ENCODE measurements at places on chromosomes 7 and 10. TPM values are rescaled to one million over a fixed set of nuclear protein-coding genes. Genes with fewer than 3 reads are reported as not detected.

DNA sequence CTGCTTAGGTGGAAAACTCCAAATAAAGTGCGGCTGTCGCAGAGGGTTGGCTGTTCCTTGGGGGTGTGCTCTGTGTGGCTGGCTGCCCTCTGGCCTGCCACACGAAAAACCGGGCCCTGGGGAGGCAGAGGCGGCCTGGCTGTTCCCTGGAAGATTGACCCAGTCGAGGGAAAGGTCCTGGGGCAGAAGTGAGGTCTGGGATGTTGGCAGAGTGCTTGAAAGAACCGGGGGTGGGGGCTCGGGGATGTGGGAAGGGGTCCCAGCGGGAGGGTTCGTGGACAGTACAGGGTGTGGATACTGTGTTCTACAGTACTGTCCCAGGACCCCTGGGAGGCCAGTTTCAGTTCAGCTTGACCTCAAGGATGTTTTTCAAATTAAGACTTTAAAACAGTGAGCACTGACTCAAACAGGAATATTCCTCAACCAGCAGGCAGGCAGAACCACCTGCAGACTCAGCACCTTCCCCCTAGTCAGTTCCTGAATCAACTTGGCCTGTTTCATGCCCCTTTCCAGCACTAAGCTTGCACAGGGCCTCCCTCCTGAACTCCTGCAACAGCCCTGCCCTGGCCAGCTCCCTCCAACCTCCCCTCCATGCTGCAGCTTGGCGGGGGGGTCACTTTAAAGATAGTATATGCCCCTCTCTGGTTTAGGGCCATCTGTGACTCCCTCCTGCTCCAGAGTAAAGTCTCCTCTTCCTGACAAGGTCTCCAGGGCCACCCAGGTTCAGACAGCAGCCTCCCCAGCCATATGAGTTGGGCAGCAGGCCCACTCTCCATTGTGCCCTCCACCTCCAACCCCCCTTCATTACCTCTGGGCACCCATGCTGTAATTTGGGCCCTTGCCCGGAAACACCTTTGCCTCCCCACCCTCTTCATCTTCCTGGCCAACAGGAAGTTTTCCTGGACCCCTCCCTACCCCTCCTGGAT lies 3.2 kb upstream of the ATP6V1F start:
- H3K4me1 ChIP-seq, result peaks cover 18% of the 10 kb centered on the region
- H3K27ac ChIP-seq, result no peak overlapping the region
- H3K27me3 ChIP-seq, result no peaks in the 10 kb centered on the region
- H3K4me3 ChIP-seq, result no peak overlapping the region

DNA sequence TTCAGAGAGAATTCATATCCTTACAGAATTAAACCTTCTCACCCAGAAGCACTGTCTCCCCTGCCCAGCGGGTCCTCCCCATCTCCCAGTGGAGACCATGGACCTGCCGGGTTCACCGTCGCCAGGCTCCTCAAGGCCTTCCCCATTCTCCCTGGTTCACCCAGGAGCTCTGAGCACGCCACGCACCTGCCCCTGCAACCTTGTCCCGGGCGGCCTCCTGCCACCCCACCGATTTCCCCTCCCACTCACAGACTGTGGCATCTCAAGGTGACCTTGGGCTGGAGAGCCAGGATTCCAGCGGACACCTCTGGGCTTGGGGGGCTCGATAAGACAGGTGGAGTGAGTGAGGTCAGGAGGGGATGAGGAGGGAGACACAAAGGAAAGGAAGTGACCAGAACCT lies 135.3 kb downstream of the PTPRN2 start:
- H3K4me1 ChIP-seq, result no peaks in the 10 kb centered on the region
- no peak overlapping the region for H3K27ac ChIP-seq
- H3K4me3 ChIP-seq, result no peak overlapping the region
- peaks cover 3% of the 10 kb centered on the region for H3K36me3 ChIP-seq
- no peak for DNase-seq

DNA sequence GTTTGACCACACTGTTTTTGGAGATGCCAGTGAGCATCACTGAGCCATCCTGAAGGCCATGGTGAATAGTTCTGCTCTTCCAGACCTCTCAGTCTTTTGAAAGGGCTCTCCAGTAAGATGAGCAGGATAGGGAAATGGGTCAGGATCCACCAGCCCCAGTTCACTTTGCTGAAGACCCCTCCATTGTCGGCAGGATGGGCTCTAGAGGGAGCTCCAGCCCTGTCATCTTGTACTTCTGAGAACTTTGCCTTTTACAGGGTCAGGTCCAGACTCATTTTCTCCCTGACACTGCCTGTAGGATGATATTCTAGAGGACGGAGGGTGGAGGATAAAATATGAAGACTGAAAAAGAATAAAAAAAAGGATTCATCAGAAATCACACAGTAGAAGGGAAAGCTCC lies 13.1 kb downstream of the LHFPL3 start:
- no peak overlapping the region for H3K27ac ChIP-seq
- DNase-seq, result no peak
- no peaks in the 10 kb centered on the region for H3K27me3 ChIP-seq
- H3K36me3 ChIP-seq, result no peaks in the 10 kb centered on the region
- no peaks in the 10 kb centered on the region for H3K4me1 ChIP-seq

- H3K27ac ChIP-seq, result no peak overlapping the region
- peaks cover 4% of the 10 kb centered on the region for H3K36me3 ChIP-seq
- H3K4me1 ChIP-seq, result no peaks in the 10 kb centered on the region
- no peak overlapping the region for H3K4me3 ChIP-seq
- no peaks in the 10 kb centered on the region for H3K27me3 ChIP-seq
These were observed 35.9 kb upstream of the DMTF1 start for GRCh38 chr7:87116315-87116714.

DNA sequence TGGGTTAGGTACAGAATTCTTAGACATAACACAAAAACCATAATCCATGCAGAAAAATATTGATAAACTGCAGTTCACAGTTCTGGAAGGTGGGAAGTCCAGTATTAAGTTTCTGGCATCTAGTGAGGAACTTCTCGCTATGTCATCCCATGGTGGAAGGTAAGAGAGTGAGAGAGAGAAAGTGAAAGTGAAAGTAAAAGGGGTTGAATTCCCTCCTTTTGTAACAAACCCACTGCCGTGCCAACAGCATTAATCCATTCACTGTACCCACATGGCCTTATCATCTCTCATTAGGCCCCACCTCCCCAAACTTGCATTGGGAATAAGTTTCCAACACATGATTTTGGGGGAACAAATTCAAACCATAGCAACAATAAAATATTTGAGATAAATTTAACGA lies 17.1 kb downstream of the ZNF485 start:
- peaks cover 18% of the 10 kb centered on the region for H3K4me1 ChIP-seq
- peak overlapping the region; percentile 67 for H3K27ac ChIP-seq
- no peaks in the 10 kb centered on the region for H3K27me3 ChIP-seq
- DNase-seq, result no peak
- H3K36me3 ChIP-seq, result peaks cover 22% of the 10 kb centered on the region

DNA sequence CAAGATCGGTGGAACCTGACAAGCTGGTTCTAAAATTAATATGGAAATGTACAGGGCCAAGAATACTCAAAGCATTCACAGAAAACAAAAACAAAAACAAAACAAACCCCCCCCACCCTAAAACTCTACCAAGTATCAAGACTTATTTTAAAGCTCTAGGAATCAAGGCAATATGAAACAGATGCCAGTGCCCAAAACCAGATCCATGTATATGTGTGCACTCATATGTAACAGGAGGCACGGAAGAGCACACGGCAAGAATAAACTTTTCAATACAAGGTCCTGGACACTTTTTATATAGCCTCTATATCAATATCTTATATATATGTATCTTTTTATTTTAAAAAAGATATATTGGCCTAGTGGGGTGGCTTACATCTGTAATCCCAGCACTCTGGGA lies 35.5 kb downstream of the KDM7A start:
- DNase-seq, result no peak
- H3K4me3 ChIP-seq, result no peak overlapping the region
- H3K4me1 ChIP-seq, result peaks cover 29% of the 10 kb centered on the region

- peak overlapping the region; percentile 94 for H3K4me3 ChIP-seq
- peak overlapping the region; percentile 99 for H3K27ac ChIP-seq
- H3K27me3 ChIP-seq, result no peaks in the 10 kb centered on the region
- DNase-seq, result no peak
These were observed 2.2 kb downstream of the IKZF1 start for GRCh38 chr7:50306494-50307367.

GRCh38 chr7:40267583-40267982 lies 132.8 kb downstream of the SUGCT start:
- H3K36me3 ChIP-seq, result no peaks in the 10 kb centered on the region
- H3K27me3 ChIP-seq, result no peaks in the 10 kb centered on the region
- H3K4me1 ChIP-seq, result peaks cover 8% of the 10 kb centered on the region
- H3K27ac ChIP-seq, result no peak overlapping the region

DNA sequence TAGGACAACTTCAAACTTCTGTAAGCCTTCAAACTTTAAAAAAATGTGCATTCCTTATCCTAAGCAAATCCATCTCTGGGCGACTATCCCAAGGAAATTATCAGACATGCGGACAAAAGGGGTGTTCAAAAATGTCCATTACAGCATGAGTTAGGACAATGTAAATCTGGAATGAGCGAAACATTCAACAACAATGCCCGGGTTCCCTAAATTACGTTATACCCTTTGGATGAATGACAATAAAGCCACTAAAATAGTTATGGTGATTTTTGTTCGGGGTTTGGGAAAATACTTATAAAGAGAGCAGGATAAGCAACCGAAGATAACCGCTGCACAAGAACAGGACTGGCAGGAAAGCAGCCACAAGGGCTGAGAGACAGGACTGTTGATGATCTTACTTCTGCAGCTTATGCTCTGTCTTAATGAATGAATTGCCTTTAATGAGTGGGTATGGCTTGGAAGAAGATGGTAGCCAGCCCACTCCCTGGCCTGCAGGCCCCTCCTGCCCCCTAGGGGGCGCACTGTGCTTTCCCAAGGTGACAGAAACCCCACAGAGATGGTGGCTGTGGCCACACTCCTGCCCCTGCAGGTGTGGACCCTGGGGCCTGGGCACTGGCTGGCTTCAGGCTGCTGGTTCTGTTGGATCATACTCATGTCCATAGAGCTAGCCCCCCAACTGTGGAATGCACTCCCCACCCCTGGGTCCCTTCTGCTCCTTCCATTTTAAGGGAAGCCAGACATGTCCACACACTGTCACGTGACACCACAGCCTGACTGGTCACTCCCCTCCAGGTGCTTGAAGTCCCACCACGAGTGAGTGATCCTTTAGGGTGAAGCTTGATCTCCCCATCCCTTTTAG lies 45.0 kb downstream of the ZCCHC24 start:
- H3K4me1 ChIP-seq, result no peaks in the 10 kb centered on the region
- H3K27me3 ChIP-seq, result peaks cover 5% of the 10 kb centered on the region
- H3K36me3 ChIP-seq, result no peaks in the 10 kb centered on the region
- H3K4me3 ChIP-seq, result no peak overlapping the region

DNA sequence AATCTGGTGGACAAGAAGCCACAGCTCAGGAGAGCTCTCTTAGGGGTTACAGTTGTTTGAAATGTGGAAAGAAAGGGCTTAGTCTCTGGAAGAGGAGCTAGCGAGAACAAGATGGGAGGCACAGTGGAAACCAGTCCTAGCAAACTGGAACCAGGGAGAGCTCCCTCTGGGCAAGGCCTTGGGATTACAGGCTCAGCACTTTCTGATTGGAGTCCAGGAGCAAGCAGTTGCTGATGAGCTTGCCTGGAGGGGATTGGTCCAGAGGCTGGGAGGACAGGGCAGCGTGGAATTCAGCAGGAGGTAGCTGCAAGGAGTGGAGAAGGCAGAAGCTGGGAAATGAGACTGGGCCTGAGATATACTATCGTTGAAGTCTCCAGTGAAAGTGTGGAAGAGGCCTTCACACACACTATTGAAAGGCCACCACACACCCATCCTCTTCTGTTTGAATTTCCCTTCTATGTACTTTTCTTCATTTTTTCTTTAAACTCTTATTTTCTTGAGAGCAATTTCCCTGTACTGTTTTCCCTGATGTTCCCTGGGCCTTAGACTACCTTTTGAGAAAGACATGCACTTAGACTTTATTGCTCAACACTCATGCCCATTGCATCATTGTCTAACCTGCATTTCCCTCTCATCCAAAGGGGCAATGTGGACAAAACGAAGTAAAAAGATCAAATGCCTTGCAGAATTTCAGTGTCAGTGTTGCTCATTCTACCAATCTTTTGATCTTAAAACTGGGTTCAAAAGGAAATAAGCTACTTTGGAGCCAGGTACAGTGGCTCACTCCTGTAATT lies 57.8 kb upstream of the LANCL2 start:
- DNase-seq, result no peak
- H3K27me3 ChIP-seq, result peaks cover 31% of the 10 kb centered on the region
- no peaks in the 10 kb centered on the region for H3K36me3 ChIP-seq

DNA sequence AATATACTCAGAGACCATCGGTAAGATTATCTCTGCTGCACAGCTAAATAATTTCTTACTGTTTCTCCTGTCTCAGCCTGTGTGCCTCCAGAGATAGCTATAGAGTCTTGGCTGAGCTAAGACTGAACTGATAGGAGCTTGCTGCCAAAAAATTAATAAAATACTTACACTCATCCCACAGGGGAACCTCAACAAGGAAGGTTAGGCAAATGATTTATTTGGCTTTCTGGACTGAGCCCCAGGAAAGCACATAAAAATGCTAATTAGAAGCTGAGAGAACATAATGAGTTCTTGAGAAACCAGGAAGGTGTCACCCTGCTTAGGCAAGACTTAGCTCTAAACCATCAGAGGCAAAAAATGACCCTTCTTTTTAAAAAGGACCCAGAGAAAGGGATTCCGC lies 534.5 kb downstream of the TNS3 start:
- H3K4me3 ChIP-seq, result no peak overlapping the region
- no peaks in the 10 kb centered on the region for H3K4me1 ChIP-seq
- no peak for DNase-seq
- no peaks in the 10 kb centered on the region for H3K36me3 ChIP-seq
- H3K27me3 ChIP-seq, result no peaks in the 10 kb centered on the region

DNA sequence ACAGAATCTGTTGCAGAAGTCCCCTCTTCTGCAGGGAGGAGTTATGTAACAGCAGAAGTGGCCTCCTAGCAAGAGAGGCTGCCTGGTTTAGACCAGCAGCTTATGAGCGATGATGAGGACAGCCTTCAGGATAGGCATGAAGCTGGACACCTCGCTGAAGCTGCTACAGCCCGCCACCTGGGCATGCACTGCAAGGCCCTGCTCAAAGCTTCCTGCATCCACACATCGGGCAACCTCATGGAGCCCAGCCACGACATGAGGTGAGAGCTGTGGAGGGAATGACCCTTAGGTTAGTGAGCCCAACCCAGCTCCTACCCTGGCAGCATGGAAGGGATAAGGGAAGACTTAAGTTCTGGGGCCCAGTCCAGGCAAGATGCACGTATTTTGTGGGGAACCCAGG lies 24.7 kb downstream of the WNT8B start:
- H3K4me1 ChIP-seq, result peaks cover 15% of the 10 kb centered on the region
- H3K4me3 ChIP-seq, result no peak overlapping the region
- peaks cover 18% of the 10 kb centered on the region for H3K36me3 ChIP-seq
- DNase-seq, result no peak
- peaks cover 9% of the 10 kb centered on the region for H3K27me3 ChIP-seq

Gene ASB10
- total RNA-seq, result not detected

Gene CYP3A7
- total RNA-seq, result not detected

Gene GPR37
- not detected for total RNA-seq

Gene SPDYE16
- total RNA-seq, result not detected

Gene FGFBP3
- total RNA-seq, result 1.1 TPM

Gene FAM241B
- 10.9 TPM for total RNA-seq

Gene EPHB6
- 10.9 TPM for total RNA-seq

Gene WNT2
- not detected for total RNA-seq

Gene AKR1C4
- not detected for total RNA-seq

Data from activated T-cell treated with anti-CD3 and anti-CD28 coated beads, Interleukin-2, amount 50 U/mL, for 72 hours (primary cell).